Stimulated activated CD8-positive, alpha-beta memory T cell treated with anti-CD3 and anti-CD28 coated beads, Interleukin-15, amount 100 ng/mL, for 24 hours (primary cell): ENCODE measurements at places on chromosomes 11 and 22.

GRCh38 chr11:17700991-17701390 is 18.4 kb upstream of the MYOD1 start:
- no peak for DNase-seq

- DNase-seq = no peak
These were observed 70.4 kb downstream of the MYO7A start for GRCh38 chr11:77198440-77198849.

- no peak for DNase-seq
These were observed 1.4 kb downstream of the NARS2 start for GRCh38 chr11:78573271-78573670.

- DNase-seq = no peak
These were observed 267.6 kb upstream of the DDI1 start for GRCh38 chr11:103768816-103769215.

DNA sequence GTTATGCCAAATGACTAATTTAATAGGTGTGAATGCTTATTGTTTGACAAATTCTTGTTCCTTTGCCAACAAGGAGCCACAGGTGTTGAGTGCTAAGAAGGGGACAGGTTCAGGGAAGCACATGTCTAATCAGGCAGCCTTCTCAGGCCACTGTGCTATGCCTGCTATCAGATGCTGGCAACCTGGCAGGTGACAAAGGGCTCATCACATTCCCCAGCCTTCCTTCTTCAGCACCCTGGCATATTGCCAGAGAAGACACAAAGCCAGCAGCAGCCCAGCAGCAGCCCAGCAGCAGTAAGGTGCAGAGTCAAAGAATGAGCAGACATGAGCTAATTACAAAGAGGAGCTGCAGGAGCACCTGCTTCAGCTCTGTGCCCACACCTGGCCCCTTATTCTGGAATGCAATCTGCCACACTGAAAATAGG is 68.2 kb downstream of the GUCY1A2 start:
- DNase-seq = no peak

GRCh38 chr11:40168414-40168813 is 1291.0 kb downstream of the LRRC4C start:
- no peak for DNase-seq

DNA sequence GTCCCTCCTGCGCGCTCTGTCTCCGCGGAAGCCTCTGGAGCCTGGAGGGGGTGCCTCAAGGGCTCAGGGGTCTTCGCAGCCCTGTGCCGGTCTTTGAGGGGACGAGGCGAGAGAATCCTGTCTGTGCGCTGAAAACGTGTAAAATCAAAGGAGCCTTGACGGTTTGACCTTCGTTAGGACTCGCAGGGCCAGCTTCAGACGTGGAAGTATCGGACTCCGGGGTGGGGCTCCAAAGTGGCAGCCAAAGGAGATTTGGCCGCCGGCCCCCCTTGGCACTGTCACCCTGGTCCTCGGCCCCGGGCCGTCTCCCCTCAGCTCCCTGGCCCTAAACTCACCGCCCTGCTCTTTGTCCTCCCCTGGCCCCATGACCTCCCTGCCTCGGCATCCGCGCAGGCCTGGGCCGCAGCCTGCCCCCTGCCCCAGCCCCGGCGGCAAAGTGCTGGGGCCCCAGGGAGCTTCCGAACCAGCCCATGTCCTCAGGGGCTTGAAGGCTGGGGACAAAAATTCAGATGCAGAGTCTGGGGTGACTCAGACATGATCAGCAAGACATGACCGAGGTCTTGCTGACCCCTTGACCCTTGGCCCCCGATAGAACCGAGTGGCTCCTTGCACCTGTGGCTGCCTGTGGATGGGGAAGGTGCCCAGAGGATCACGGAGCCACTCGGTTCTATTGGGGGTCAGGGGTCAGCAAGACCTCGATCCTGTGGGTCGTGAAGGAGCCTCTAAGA is 6.9 kb upstream of the PHRF1 start:
- no peak for DNase-seq

DNA sequence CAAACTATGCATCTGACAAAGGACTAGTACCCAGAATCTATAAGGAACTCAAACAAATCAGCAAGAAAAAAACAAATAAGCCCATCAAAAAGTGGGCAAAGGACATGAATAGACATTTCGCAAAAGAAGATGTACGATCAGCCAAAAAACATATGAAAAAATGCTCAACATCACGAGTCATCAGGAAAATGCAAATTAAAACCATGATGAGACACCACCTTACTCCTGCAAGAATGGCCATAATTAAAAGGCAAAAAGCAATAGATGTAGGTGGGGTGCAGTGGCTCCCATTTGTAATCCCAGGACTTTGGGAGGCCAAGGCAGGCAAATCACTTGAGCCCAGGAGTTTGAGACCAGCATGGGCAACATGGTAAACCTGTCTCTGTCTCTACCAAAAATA is 10.4 kb upstream of the OR10V1 start:
- no peak for DNase-seq
